Sciatic nerve (tissue), 2 donors: ENCODE measurements at places on chromosomes 7 and 10. TPM values are rescaled to one million over a fixed set of nuclear protein-coding genes. Genes with fewer than 3 reads are reported as not detected.

DNA sequence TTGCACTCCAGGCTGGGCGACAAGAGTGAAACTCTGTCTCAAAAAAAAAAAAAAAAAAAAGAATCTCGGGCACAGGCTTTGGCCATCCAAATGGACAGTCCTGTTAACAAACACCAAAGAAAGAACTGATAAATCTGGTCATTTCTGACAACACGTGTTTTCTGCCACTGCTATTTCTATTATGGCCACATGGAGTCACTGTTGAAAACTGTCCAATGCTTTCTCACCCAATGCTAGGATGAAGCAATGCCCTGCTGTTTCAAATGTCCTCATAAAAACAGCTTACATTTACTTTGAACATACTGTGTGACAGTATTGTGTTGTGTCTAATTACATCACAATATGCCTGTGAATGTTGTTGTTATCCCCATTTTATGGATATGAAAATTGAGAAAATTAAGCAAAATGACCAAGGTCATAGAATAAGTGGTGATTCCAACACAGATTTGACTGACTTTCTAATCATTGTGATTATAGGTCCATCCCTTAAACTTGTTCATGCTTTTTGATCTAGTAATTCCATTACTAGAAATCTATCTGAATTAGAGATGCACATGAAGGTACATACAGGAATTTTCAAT lies 19.9 kb upstream of the MAP3K8 start:
- DNase-seq, result no peak

- no peak for DNase-seq
These were observed 19.9 kb downstream of the SLC35G1 start for GRCh38 chr10:93913706-93914105.

DNA sequence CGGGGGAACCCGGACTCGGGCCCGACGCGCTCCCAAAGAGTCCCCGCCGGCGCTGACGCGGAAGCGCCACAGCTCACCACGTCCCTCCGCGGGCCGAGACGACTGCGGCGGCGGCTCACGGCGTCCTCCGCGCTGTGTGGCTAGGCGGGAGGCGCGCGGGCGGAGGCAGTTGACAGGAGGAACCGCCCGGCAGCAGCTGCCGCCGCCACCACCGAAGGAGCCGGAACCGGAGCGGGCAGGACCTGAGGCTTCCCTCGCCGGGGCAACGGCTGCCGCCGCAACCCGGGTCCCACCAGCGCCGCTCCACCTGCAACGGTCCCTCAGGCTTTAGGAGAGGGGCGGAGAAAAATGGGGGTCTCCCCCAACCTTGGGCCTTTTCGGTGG lies 334 bp downstream of the ZNF800 start:
- no peak for DNase-seq

DNA sequence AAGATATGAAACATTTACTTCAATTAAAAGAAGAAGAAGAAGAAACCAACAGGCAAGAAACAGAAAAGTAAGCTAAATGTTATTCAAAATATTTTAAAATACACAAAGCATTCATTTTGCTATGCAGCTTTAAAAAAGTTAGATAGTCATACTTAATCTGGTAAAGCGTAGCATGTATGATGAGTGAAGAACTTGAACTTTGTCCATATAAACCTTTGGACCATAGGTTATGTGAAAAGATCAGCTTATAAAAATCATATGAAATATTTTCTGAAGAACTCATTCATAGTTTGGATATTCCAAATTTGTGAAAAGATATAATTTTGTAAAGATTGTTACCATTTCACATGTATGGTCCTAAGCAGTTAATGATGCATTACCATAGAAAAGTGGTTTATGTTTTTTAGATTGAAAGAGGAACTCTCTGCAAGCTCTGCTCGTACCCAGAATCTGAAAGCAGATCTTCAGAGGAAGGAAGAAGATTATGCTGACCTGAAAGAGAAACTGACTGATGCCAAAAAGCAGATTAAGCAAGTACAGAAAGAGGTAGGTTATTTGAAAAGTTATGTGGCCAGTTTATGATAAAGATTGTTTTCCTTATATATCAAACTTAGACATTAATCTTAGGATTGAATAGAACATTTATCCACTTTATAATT lies 37.3 kb downstream of the KIF20B start:
- DNase-seq, result no peak

- DNase-seq, result no peak
These were observed 815 bp downstream of the GIMAP8 start for GRCh38 chr7:150451097-150451793.

PRKCQ gene
- 0.94 TPM for total RNA-seq

PVRIG gene
- 1.2 TPM for total RNA-seq

SLC18A3 gene
- not detected for total RNA-seq

SPDYE8 gene
- total RNA-seq, result not detected
